ENCODE measurements at places on chromosomes 3 and 15.

DNA sequence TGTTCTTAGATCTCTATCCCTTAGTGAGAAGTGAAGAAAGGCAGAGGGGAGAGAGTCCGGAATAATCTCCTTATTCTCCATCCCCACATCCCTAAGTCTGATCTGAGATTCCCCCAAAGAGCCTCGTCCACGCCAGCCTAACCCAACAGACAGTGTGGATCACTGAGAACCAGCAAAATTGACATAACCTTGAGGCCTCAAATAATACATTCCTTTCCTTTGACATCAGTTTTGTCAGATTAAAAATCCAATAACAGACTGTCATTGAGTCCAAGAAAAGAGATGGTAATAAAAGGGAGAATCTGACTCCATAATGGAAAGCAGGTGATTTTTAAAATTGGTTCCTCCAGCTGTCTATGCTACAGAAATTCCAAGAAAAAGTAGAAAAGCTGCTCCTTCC, 7.7 kb upstream of the SIAH2 start:
- no peak for DNase-seq

- DNase-seq = no peak
Observed at GRCh38 chr3:85591451-85591850, 632.7 kb downstream of the CADM2 start.

DNA sequence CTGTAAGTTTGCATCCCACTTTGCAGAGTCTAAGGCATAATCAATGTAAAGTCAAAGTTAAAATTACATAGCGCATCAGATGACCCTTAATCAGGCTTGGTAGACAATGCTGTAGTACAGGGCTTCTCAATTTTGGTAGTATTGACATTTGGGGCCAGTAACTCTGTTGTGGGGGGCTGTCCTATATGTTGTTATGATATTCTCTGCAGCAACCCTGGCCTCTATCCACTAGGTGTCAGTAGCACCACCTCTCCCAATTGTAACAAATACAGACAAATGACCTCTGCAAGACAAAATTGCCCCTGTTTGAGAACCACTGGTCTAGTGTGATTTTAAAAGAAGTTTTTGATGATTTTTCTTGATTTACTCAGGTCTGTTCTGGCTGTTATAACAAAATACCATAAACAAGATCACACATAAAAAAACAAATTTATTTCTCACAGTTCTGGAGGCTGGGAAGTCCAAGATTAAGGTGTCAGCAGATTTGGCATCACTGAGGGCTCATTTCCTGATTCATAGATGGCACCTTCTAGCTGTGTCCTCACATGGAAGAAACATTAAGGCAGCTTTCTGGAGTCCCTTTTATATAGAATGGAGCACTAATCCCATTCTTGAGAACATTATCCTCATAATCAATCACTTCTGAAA, 37.6 kb upstream of the SLC9A9 start:
- peak; percentile 8 for DNase-seq

DNA sequence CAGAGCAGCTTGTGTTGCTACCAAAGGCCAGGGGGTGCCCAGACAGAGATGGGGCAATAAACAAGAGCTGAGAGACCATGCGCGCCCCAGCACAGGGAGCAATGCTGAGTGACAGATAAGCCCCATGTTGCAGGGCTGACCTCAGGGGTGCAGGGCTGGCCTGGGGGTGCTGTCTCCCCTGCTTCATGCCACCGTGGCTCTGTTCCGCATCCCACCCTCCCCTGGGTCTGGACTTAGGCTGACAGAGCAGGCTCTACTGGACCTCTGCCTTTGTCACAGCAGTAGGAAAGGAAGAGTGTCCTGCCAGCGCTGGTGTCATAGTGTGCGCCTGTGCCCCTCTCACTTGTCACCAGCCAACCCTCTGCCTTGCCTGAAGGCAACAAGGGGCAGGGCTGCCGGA, 67.4 kb upstream of the IQSEC1 start:
- no peak for DNase-seq

DNA sequence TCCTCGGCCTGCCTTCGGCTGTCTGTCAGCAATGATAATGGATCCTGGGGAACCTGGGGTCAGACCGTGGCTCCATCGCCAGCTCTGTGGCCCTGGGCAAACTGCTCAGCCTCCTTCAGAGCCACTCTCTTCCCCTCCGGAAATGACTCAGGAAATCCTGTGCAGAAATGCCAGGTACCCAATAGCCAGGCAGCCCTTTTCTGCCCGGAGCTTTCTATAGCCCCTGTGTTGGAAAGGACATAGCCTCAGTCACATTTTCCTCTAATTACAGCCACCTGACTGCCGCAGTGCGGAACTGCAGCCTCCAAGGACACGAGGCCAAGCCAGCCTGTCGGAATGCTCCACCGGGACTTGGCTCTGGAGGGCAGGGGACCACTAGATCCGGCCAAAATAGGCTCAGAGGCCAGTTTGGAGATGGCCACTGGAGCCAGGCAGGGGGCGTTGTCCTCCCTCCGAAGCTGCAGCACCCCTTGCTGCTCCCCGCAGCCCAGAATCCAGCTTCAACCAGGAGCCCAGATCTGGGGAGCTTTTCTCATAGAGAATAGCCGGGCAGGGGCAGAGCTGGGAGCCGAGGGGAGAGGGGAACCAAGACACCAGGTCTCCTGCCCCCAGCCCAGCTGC, 11.6 kb upstream of the ZXDC start:
- peak; percentile 18 for DNase-seq

DNA sequence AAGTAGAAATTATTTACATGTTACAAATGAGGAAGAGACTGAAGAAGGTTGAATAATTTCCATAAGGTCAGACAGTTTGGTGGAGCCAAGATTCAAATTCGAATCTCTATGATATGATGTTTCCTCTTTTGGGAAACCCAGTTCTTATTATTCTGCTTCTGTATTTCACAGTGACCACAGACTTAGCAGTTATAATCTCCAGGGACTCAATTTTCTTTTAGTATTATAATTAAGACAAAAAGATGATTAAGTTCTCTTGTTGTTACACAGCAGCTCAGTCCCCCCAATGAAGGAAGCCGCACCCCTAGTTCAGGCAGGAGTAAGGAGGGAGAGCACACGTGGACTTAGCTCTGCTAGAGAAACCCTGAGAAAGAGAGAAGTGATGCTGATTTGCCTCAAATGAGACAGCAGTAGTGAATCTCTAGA, 130.6 kb downstream of the CCNL1 start:
- DNase-seq = no peak

GRCh38 chr3:105465251-105465853, 98.6 kb downstream of the ALCAM start:
- no peak for DNase-seq

GRCh38 chr15:25800761-25801515, 62.2 kb downstream of the ATP10A start:
- no peak for DNase-seq

- DNase-seq = no peak
Observed at GRCh38 chr3:149270180-149270579, 48.6 kb upstream of the CP start.

DNA sequence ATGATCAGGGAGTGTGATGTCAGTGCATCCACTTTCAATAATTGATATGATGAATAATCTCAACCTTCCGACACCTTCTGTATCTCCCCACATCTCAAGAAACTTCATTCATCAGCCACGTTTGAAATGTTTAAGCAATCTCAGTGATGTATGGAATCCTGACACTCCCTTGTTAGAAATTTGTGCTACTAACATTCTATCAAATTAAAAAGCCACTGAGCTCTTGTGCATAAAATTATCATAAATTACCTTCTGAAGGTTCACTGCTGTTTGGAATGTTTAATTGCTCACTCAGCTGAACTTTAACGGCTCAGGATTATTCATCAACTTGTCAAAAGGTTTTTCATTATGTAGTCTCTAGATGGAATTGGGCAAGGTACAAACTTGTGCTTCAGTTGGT, 108.4 kb upstream of the DPH6 start:
- DNase-seq = no peak

DNA sequence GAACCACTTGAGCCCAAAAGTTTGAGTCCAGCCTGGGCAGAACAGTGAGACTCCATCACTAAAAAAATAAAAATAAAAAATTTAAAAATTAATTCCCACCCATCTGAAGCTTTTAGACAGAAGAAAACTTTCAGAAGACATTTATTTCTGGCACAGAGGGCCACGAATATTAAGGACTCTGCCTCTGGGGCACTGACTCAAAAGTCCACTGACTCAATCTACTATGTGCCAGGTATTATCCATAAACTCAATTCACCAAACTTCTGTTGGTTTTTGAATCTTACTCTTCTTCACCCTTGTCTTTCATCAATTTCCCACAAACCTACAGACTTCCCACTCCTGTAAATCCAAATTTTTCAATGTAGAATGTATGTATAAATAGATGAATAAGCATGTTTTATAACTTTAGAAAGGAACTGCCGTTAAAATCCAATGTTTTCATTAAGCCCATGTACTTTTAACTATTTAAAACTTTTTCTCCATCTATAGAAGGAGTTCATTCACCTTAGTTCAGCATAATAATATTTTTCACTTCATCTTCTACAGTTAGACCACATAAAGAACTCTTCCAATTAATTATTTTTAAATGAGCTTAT, 19.9 kb downstream of the ATP13A3 start:
- DNase-seq = no peak

- no peak for DNase-seq
Observed at GRCh38 chr3:179967622-179968021, 69.1 kb downstream of the PEX5L start.

GRCh38 chr3:141407825-141408224, 39.5 kb downstream of the ZBTB38 start:
- no peak for DNase-seq

DNA sequence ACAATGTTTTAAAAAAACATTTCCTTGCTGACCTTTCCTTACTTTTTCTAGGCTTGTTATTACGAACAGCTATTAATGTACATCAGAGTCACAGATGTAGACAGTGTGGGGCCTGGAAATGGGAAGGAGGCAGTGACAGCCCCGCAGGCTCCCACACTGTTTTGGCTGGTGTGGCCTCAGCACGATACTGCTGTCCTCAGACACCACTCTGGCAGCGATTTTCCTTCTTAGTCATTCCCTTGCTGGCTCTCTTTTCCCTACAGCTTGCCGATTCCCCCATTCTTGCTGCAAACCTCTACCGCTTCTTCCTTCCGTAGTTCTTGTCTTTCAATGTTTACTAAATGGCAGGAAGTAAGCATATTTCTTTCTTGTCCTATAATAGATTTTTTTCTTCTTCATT, 113.1 kb downstream of the ABI3BP start:
- no peak for DNase-seq

GRCh38 chr15:73305331-73306211, 63.2 kb downstream of the HCN4 start:
- peak; percentile 21 for DNase-seq

DNA sequence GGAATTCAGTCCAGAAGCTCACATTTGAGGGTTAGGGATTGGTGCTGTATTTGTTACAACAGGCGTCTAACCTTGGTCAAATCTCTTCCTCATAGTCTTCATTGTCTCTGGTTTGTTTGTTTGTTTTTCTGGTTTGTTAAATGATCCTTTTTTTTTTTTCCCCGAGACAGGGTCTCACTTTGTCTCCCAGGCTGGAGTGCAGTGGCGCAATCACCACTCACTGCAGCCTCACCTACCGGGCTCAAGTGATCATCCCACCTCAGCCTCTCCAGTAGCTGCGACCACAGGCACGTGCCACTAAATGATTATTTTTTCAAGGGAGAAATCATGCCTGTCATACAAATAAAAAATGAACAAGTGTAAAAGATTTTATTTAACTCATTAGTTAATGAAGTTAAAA, 14.3 kb upstream of the ADPGK start:
- no peak for DNase-seq

DNA sequence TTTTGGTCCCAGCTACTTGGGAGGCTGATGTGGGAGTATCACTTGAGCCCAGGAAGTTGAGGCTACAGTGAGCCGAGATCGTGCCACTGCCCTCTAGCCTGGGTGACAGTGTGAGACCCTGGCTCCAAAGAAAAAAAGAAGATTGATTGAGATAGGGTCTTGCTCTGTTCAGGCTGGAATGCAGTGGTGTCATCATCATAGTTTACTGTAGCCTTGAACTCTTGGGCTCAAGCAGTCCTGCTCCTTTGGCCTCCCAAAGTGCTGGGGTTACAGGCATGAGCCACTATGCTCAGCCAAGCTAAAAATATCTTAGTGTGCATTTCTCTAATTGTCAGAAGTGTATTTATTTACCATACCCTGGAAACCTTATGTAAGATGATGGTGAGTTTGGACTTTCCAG, 43.9 kb downstream of the IGF1R start:
- DNase-seq = no peak

DNA sequence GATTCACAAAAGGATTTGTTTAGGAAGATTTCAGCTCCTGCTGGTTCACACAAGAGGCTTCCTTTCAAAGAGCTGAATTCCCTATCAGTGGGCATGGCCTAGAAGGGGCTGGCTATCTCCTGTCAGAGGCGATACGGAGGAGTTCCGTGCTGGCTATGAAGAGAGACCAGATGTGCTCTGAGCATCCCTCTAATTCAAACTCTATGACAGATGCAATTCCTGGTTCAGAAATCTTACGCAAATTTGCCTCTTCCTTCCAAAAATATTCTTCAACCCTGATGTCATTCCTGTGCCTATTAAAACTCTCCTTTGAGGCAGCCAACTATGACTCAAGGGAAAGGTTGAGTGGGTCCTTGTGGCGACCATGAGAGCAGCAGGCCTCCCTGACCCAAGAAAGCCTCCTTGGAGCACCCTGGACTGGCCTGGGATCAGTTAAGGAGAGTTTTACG, 139.3 kb upstream of the HES1 start:
- no peak for DNase-seq

DNA sequence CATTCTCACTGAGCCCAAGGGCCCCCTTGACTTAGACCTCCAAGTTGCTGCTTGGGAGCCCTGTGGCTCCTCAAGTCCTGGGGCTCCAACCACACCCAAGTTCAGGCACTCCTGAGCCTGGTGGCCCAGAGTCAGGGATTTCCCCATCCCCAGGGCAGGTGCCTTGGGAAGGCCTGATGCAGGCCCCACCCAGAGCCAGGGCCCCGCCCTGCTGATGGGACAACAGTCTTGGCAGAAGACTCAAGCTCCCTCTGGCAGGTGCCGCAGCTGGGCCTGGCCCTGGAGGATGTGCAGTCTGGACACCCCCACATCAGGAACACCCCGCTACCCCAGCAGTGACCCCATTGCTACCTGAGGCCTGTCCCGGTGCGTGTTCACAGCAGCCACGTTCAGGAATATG, 17.7 kb upstream of the SHISA5 start:
- DNase-seq = no peak

DNA sequence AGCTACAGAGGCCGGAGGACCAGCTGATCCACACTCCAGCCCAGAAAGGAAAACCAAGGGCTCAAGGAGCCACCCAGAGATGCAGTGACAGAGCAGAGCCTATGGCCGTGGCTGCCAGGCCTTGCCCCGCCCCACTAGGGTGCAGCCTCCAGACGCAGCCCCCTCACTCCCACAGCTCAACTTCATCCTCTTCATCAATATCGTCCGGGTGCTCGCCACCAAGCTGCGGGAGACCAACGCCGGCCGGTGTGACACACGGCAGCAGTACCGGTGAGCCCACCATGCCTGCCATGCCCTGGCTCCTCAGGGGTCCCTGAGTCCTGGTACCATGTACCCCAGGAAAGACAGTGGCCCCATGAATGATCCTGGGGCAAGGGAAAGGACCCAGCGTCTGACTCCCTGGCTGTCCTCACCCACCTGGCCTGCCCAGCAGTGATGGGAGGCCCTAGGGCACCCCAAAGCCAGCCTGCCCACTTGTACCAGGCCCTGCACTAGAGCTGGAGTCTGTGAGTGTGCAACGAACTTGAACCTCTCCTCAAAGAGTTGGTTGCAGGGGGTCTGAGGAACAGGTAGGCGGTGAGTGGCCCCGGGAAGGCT, 24.2 kb downstream of the PTH1R start:
- DNase-seq = no peak

- DNase-seq = no peak
Observed at GRCh38 chr3:195895078-195895860, 13.1 kb downstream of the TNK2 start.

Measured in amniotic stem cell (primary cell).